ENCODE measurements at places on chromosomes 3 and 15.

- no peak for DNase-seq
Measured at GRCh38 chr3:143484846-143485512, 363.3 kb downstream of the SLC9A9 start.

DNA sequence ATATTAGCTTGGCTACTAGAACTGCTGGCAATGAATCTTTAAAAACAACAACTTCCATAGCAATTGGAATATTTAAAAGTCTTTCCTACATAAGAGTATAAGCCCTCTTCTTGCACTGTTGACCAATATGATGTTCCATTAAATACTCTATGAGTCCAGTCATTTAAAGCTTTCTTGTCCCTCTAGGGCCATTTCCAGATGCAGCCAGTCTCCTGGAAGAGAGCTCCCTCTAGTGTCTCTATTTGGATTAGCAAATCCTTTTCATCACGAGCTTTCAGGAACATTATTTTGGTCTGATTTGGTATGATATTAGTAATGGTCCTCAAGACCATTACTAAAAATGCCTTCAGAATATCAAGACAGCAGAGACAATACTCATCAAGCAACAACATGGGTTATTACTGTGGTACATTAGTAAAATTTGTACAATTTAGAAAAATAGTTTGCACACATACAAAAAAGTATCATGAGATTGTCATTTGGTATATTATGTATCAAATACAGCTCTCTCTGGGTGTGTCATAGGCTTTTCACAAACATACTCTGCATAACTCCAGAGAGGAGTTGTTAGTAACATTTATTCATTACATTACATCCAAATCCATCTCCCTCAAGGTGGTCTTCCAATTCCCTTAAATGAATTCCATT is 101.3 kb downstream of the DPH6 start:
- DNase-seq, result no peak

DNA sequence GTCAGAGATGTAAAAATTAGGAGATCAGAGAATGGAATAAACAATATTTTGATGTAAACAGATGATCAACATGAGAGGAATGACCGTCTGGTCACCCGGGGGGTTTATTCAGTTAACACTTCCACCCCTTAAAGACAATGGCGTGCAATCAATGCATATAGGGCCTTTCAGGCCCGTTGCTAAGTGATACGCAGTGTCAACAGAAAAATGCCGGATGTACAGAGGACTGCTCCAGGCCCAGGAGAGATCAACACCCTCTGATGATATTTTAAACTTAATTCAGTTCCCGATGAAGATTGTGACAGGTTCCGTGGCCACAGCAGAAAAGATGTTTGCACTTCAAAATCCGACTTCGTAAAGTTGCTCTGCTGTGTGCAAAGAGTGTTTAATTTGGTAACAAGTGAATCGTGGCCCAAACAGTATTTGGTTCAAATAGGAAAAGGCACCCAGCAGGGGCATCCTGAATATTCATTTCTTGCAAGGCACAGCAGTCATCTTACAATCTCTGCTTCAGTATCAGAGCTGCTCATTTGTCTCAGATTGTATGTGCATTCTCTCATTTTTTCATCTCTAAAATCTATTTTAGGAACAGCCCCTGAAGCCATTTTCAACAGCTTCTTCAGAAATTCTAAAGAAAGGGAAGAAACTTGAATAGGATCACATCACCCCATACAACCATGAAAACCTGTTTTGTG is 72.6 kb downstream of the FOXB1 start:
- no peak for DNase-seq

GRCh38 chr3:58574106-58574505 is 3.1 kb downstream of the FAM107A start:
- DNase-seq, result no peak

DNA sequence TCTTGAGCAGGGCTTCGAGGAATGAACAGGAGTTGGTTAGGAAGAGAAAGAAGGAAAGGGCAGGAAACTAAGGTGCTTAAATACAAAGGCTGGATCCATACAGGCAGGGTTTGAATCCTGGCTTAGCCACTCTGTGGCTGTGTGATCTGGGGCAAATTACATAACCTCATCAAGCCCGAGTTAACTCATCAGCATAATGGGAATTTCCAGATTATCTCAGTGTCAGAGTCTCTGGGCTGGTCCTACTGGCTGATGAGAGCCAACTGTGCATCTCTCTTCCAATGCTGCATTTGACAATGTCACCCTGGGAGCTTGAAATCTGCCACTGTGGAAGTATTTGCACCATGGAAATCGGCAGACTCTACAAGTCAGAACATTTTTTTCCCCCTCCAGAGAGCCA is 83.8 kb upstream of the SLC6A6 start:
- no peak for DNase-seq

GRCh38 chr3:39941931-39942330 is 132.5 kb downstream of the MYRIP start:
- no peak for DNase-seq

DNA sequence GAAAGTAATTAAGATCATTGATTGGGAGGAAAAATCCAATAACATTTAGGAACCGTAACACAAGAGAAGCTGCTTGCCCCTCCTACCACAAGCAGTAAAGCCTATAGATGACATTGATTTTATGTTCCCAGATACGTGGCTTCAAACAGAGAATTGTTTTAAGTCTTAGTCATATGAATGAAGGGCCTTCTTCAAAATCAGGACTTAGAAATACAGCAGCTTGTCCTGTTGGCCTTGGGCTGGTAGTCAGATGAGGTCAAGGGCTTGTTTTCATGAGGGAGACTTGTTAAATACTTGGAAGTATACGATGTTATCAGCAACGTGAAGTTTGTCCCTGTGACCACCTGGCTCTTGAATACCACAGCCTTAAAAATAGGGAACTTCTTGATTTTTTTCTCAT is 114.4 kb downstream of the VGLL4 start:
- no peak for DNase-seq

DNA sequence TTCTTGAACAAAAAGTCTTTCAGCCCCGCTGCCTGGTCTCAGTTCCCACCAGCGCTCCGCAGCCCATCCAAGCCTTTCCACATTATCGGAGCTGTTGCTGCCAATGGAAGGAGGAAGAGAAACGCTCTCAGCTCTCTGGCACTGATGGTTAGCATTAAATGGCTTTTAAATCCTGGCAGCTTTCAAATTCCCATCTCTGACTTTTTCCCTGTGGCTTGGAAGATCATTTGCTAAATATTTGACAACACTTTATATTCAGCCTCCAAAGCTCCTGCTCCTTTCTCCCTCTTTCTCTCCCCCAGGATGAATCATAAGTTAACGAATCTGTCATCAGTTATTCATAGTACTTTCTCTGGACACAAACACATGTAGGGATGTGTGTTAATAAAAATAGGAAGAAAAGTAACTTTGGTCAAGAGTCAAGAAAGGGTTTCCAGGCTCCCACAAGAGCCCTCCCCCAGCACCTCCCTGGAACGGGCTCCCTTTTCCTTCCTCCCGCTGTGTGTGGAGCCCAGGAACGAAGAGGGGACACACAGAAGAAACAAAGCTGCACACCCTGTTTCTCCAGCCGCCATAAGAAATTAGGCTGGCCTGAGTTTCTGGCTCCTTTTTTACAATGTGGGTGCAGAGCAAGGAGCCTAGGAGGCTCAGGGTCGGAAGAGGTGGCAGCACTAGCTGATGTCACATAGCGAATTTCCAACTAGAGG is 47.6 kb upstream of the TSEN2 start:
- peak; percentile 55 for DNase-seq

- no peak for DNase-seq
Measured at GRCh38 chr15:29142129-29142747, 127.4 kb downstream of the NSMCE3 start.

DNA sequence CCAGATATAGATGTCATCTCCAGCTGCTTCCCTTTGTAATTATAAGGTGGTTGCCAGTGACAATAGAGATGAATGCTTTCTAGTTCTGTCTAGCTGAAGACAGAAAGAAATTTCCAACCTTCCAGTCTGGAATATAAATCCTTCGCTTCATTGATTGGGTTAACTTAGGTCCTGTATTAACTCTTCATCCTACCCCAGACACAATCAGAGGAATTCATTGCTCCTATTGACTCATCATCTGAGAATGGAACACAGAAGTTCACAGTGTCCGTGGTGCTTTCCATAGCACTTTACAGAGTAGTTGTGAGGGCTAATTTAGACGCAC is 241.4 kb downstream of the NFKBIZ start:
- no peak for DNase-seq

- peak; percentile 49 for DNase-seq
Measured at GRCh38 chr3:8987645-8988383, 24.5 kb upstream of the RAD18 start.

- peak; percentile 78 for DNase-seq
Measured at GRCh38 chr15:93028632-93029213, 60.3 kb downstream of the RGMA start.

GRCh38 chr3:173800154-173800553 is 402.6 kb downstream of the NLGN1 start:
- no peak for DNase-seq

GRCh38 chr15:81914734-81915256 is 131.0 kb downstream of the MEX3B start:
- DNase-seq, result no peak

GRCh38 chr3:189014526-189014925 is 157.2 kb upstream of the TPRG1 start:
- DNase-seq, result no peak
